ENCODE measurements at places on chromosomes 2 and 18.
A peak's percentile ranks its signal among the peaks of the same experiment; 100 is the strongest.

DNA sequence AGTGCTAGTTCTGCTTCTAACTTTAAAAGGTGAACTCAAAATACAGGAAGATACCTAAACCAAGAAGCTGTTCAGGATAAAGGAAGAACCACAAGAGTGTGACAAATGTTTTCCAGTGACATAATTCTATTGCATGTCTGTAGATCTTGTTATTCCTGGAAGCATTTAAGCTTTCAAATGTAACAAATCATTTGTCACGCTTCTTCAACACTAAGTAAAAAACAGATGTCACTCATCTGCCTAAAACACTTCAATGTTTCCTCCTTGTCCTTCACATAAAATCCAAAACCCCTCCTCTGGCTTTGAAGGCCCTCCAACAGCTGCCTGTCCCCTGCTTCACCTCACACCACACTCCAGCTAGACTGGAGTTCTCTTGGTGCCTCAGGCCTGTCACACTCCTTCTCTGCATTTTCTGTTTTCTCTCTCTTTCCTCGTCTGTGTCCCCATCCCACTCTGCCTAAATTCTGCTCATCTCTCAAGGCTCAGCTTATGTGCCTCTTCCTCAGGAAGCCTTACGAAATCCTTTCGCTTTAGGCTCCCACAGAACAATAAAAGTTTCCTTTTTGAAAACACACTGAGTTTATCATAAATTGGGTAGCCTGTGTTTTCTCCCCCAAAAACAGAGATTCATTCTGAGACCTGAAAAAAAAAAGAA is 6.4 kb upstream of the CLEC4F start:
- no peak for DNase-seq
- peak overlapping the region; percentile 83 for H3K27ac ChIP-seq
- H3K36me3 ChIP-seq: no peaks in the 10 kb centered on the region
- no peak overlapping the region for H3K4me3 ChIP-seq

GRCh38 chr2:18925296-18925695 is 335.9 kb upstream of the NT5C1B start:
- H3K27me3 ChIP-seq: no peaks in the 10 kb centered on the region
- no peak for DNase-seq
- H3K27ac ChIP-seq: no peak overlapping the region
- no peaks in the 10 kb centered on the region for H3K36me3 ChIP-seq
- no peak overlapping the region for H3K4me3 ChIP-seq

- H3K27me3 ChIP-seq: peaks cover 15% of the 10 kb centered on the region
- no peak overlapping the region for H3K27ac ChIP-seq
- no peak for DNase-seq
- H3K36me3 ChIP-seq: peaks cover 3% of the 10 kb centered on the region
Observed at GRCh38 chr18:26096852-26097251, 6.4 kb upstream of the SS18 start.

DNA sequence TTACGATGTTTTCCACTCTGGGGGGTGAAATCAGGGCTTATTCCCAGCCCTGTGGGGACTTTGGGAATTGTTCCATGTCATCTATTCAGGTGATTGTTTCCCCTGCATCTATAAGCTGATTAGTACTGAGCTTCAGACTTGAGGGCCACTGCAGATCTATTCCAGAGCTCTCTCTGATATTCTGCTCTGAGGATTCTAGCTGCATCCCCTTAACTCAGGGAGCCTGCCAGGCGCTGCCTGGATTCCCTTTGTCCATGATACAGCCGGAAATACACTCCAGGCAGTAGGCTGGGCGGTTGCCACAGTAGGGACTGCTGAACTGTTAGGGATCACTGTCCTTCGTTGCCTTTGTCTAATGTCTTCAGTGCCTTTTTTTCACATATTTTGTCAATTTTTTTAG is 31.3 kb downstream of the PTRHD1 start:
- H3K36me3 ChIP-seq: peaks cover 25% of the 10 kb centered on the region
- H3K27me3 ChIP-seq: no peaks in the 10 kb centered on the region
- peaks cover 7% of the 10 kb centered on the region for H3K4me1 ChIP-seq
- no peak overlapping the region for H3K27ac ChIP-seq

Data from activated T-helper 2 cell treated with anti-CD3 and anti-CD28 coated beads, Interferon-gamma antibody, Interleukin-2, Interleukin-4, amounts not matched to agents 10 μg/mL and 5 μg/mL and 100 μg/mL, durations not matched to agents 14 hours and 24 hours and 36 hours (primary cell).